ENCODE measurements at places on chromosomes 12 and 14.

- DNase-seq, result no peak
Measured at GRCh38 chr12:59372956-59373355, 222.9 kb upstream of the SLC16A7 start.

- DNase-seq, result no peak
Measured at GRCh38 chr12:89673603-89674002, 35.0 kb downstream of the ATP2B1 start.

GRCh38 chr12:79659961-79660431, 30.8 kb downstream of the PAWR start:
- no peak for DNase-seq

DNA sequence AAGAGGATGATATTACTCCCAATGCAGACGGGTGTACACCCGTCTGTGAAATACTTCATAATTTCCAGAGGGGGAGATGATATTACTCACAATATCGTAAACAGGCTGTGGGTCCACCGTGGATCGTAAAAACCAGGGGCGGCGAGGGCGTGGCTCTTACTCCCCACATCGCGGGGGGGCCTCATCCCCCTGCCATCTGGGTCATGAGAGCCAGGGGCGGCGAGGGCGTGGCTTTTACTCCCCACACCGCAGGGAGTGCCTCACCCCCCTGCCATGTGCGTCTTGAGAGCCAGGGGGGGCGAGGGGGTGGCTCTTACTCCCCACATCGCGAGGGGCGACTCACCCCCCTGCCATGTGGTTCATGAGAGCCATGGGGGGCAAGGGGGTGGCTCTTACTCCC, 86.2 kb upstream of the GNG2 start:
- DNase-seq, result no peak

GRCh38 chr12:19412844-19413243, 26.4 kb upstream of the AEBP2 start:
- no peak for DNase-seq

- no peak for DNase-seq
Measured at GRCh38 chr12:12683725-12684124, 12.3 kb downstream of the GPR19 start.

- DNase-seq, result no peak
Measured at GRCh38 chr14:90409209-90409730, 12.4 kb downstream of the CALM1 start.

- DNase-seq, result no peak
Measured at GRCh38 chr12:104578453-104578852, 121.7 kb downstream of the CHST11 start.

DNA sequence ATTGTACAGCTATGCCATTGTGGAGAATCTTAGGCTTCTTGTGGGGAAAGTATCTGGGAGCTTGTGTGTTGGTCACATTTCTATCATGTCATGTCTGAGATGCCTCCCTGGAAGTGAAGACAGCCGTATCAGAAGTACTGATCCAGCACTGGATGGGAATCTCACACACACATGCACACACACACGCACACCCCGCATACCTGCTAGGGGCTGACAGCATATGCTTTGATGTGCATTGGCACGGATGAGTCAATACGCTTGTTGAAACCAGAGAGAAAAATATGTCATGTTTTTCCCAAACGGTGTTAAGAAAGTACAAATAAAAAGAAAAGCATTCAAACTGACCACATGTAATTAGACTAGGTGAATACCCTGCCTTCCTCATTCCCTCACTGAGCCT, 260.8 kb downstream of the KTN1 start:
- no peak for DNase-seq

GRCh38 chr12:67394550-67394949, 125.4 kb downstream of the CAND1 start:
- DNase-seq, result no peak

GRCh38 chr12:56990648-56991318, 15.6 kb downstream of the ZBTB39 start:
- DNase-seq, result no peak

DNA sequence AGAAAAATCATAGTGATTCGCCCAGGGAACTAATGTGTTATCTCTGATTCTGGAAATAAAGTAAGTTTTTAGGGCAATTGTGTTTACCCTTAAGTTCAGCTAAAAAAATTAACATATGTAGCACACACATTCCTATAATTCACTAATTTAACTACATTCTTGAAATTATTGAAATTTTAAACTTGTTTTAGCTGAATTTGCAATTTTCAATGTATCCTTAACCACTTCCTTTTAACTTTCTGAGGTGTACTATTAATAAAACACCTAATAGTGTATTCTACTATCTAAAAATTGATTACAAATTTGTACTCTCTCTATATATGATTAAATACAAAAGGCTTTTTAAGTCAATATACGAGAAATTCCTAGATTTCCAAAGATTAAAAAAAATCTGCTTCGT, 2.2 kb downstream of the KLHL28 start:
- no peak for DNase-seq

- no peak for DNase-seq
Measured at GRCh38 chr12:28936711-28937110, 212.4 kb upstream of the FAR2 start.

DNA sequence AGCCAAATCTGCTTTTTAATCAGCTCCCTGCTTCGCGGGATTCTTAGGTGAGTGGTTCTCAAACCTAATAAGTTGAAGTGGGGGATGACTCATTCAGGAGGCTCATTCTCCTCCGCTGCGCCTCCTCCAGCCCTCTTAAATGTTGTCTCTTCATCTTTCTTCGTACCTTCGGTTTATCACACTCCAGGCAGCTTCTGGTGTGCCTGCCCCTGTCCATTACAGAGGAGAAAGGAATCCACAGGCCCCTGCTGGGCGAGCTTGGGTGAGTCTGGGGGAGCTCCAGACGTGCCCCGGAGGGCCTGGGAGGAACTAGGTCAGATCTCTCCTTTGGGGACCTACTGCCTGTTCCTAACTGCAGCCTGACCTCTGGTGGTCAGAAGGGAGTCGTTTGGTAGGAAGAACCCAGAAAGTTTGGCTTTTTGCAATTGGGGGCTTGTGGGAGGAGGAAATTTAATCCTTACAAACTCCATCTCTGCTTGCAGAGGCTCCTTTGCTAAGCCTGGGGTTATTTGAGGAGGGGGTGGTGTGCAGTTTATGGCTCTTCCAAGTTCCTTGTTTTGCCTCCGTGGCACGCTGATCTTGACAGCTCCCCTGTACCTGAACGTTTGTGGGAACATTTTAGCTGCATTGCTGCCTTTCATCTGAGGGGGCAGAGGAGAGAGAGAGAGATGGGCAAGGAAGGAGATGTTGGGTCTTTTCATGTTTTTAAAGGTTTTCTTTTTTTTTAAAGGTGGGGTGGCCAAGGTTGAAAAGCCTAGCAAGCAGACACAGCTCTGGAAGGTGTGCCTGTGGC, 84.1 kb upstream of the GNG2 start:
- DNase-seq, result peak; percentile 48

GRCh38 chr14:99266181-99267178, 5.5 kb downstream of the BCL11B start:
- peak; percentile 61 for DNase-seq

DNA sequence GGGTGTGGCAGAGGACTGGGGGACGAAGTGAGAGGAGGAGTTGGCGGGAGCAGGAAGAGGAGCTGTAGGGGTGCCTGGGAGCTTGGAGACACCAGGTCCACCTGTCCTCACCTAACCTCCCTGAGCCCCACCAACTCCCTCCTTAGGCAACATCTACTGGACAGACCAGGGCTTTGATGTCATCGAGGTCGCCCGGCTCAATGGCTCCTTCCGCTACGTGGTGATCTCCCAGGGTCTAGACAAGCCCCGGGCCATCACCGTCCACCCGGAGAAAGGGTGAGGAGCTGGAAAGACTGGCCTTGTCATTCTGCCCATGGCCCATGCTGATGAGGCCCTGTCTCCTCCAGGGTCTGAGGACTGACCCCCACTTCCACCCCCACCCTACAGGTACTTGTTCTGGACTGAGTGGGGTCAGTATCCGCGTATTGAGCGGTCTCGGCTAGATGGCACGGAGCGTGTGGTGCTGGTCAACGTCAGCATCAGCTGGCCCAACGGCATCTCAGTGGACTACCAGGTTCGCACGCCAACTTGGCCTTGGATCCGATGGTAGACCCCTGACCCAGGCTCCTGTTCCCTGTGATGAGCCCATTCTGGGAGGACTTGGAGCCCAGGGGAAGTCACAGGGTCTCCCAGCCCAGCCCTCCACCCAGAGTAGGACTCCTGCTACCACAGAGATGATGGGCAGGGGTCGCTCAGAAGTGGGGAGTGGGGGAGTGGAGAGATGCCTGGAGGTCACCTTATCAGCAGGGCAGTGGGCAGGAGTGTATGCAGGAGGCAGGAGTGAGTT, 32.5 kb upstream of the NXPH4 start:
- no peak for DNase-seq

DNA sequence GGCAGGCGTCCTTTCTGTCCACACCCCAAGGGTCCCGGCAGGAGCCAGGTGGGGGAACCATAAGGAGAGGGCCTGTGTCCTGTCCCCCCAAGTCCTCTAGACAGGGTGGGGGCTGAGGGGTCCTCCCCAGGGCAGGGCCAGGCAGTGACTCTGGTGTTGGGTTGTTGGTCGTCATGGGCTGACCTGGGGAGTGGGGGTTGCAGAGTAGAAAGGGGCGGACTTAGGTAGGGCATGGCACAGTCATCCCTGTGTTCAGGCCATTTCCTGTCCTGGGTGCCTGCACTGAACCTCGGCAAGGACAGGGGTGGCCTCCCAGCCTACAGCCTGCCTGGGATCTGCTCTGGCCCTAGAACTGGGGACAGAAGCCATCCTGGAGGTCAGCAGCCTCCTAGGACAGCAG, 356.2 kb downstream of the TMEM121 start:
- no peak for DNase-seq

DNA sequence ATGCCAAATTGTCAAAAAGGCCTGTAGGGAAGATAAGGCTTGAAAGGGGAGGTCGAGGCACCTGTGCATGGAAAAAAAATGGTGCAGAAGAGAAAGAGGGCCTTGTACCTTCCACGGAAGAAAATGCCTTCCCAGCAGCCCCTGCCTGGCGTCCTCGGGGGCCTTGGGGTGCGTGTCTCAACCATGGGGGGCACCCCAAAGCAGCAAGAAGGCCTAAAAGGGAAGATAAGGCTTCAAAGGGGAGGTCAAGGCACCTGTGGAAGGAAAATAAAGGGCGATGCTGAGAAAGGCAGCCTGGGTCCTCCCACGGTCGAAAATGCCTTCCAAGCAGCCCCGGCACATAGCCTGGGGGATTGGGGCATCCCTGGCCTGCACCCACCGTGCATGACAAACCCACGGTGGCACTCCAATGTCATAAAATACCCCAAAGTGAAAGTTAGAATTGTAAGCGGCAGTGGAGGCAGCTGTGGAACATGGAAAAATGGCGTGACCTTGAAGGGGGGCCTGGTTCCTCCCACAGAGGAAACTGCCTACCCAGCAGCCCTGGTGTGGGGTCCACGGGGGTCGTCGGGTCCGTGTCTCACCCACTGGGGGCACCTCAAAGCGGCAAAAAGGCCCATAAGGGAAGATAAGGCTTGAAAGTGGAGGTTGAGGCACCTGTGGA, 275.0 kb downstream of the ALG10 start:
- DNase-seq, result no peak

- no peak for DNase-seq
Measured at GRCh38 chr14:66746316-66747006, 238.5 kb downstream of the GPHN start.

DNA sequence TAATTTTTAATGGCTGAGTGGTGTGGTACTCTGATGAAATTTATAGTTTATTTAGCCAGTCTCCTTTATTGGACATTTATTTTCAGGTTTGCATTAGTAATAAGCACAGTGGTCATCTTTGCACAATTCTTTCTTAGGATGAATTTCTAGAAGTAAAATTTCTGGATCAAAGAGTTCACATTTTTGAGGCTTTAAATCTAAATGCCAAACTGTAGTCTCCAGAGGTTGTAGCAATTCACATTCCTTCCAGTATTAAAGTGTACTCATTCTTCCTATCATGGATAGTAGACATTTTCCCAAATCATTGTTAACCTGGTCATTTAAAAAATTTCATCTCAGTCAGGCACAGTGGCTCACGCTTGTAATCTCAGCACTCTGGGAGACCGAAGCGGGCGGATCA, 24.8 kb downstream of the SLC39A9 start:
- no peak for DNase-seq

GRCh38 chr14:68513137-68513536, 279.7 kb downstream of the ZFP36L1 start:
- no peak for DNase-seq

DNA sequence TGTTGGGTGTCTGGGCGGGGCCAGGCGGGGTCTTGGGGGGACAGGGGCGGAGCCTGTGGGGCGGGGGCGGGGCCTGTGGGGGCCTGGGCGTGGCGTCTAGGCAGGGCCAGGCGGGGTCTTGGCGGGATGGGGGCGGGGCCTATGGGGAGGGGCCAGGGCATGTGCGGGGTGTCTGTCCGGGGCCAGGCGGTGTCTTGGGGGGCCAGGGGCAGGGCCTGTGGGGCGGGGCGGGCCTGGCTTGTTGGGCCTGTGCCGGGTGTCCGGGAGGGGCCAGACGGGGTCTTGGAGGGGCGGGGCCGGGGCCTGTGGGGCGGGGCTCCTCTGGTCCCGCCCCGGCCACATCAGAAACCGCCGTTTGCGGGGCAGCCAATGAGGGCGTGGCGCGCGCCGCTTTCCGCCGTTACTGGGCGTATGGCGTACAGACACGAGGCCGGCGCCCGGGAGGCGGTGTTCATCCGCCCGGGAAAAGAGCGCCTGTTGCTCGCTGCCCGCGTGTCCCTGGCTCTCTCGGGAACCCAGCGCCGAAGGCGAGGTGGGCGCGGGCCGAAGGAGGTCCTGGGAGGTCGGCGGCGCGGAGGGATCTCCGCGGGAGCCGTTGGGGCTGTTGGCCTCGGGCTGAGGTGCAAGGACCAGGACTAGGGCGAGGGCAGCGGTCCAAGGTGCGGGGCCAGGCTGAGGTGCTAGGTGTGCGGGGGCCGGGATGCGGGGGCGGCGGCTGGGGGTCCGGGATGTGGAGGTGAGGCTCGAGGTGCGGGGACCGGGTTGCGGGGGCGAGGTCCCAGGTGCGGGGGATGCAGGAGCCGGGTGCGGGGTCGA, at the start of gene PIWIL1:
Gene PIWIL1 (plus strand): TSS at position 400 of the 816 bp plus-strand sequence. CDS start 4,705 bp downstream, outside the sequence.
- no peak for DNase-seq

DNA sequence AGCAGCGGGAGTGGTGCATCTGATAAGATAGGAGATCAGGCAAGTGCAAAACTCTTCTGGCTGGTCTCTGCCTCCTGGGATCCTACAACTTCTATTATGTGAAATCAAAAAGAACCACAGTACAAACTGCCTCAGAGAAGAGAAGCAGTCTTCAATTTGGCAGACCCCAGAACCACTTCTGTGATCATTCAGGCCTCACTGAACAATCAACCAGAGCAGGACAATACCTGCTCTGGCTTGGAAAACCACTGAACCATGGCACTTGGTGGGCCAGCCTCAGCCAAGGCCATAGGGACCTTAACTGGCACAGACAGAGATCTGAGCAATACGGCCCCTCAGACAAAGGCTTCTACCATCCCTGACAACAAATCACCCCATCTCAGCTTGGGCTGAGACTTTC, 103.0 kb downstream of the NDUFA12 start:
- DNase-seq, result no peak

DNA sequence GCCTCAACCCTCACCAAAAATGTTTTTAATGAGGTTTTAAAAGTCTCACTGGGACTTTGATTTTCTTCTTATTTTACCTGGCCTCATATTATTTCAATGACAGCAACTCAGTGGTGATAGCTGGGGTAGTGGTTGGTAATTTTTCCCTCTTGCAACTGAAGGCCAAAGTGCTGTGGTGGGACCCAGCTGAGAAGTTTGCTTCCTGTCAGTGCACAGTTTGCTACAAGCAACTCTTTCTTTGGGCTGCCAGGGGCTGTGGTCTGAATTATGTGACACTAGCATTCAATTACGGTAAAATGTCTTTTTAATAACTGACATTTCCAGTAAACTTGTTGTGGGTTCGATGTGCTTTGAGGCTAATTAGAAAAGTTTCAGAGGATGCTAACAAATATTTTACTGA, 65.3 kb downstream of the IFNG start:
- no peak for DNase-seq

Measured in NCI-H526 treated with DMSO at 0.1 percent for 48 hours (cell line).